Esophagus (tissue), 2 donors: ENCODE measurements at places on chromosomes 2 and 18. TPM values are rescaled to one million over a fixed set of nuclear protein-coding genes. Genes with fewer than 3 reads are reported as not detected.

The FAM237A gene
- polyA plus RNA-seq: not detected

The EFR3B gene
- polyA plus RNA-seq: 0.11 TPM

The C1GALT1C1L gene
- 0.45 TPM for polyA plus RNA-seq

The SMPD4 gene
- 32.2 TPM for polyA plus RNA-seq

The SGPP2 gene
- 5.5 TPM for polyA plus RNA-seq

The DLX1 gene
- polyA plus RNA-seq: 0.02 TPM

The AGXT gene
- polyA plus RNA-seq: not detected
